Stimulated activated CD4-positive, alpha-beta T cell treated with anti-CD3 and anti-CD28 coated beads, TNF-alpha, amount 100 ng/mL, for 24 hours (primary cell): ENCODE measurements at places on chromosomes 3 and 15.

DNA sequence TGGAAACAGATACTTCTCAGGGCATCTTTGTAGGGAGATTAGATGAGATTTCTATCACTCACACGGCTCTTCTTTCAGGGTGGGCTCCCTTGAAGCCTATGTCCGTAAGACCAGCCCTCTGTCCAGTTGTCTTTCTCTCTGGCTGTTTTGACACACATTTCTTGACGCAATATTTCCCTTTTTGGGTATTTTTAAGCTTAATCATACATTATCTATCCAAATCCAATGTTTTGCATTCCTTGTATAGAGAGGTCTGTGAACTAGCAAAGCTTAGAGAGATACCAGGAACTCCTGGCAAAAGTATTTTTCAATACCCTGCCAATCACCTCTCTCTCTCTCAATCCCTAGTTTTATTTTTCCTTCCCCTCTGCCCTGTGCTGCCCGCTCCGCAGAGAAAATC lies 79.3 kb downstream of the EOMES start:
- DNase-seq = no peak

DNA sequence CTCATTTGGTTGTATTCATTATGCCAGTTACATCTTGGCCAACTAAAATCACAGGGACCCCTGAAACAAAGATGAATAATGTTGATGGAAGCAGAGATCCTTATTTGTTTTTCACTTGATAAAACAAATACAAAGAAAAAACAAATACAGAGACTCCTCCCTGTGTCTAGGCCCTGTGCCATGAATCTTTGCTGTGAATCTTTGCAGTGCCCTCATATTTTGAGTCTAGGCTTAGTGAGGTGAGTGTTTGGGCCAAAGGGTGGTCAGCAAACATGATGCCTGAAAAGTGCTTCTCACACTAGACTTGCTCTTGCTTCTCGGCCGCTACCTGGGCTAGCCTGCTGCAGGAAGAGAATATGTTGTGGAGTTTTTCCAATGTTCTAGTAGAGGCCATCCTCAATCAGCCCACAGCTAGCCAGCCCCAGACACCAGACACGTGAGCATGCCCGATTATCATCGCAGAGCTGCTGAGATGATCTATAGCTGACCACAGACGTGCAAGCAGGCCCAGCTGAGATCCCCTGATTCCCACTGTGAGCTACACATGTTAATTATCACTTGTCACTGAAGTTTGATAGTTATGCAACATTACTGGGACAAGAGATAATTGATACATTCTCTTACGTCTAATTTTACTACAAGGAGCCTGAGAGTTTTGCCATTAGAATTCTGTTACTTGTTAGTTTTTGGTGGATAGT lies 191.4 kb downstream of the THRB start:
- DNase-seq = no peak

DNA sequence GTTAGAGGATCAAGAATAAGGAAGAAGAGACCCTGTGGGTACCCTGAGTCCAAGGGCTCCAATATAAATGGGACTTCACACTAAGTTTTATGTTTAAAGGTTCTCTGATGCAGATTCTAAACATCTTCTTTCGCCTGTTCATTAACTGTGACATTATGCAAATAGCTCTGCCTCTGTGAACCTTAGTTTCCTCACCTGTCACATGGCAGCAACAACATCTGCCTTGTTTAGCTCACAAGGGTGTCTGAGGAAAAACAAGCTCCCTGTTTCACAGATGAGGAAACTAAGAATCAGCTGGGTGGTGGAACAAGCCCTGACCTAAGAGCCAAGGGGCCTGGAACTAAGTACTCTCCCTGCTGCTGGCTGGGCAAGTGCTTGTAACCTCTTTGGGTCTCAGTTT lies 40.8 kb downstream of the GOLGA6L1 start:
- DNase-seq = no peak

- DNase-seq = no peak
Measured at GRCh38 chr3:134601539-134602439, 49.0 kb downstream of the KY start.

DNA sequence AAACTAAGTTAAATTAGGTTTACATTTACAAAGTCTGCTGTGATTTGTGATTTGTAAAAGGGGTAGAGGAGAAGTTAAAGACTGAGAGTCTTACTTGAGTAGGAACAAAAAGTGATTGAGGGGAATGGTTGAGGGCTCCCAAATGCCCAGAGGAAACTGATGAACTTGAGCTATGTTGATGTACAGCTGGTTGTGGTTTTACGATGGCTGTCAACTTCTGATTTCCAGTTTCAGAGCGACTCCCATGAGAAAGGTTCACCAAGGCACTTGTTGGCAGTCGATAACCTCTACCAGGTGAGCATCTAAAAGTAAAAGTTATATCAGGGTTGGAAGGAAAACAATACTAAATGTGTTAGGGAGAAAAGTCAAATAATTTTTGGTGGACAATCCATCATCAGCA lies 91.0 kb downstream of the XRN1 start:
- DNase-seq = no peak

GRCh38 chr3:167691366-167691765 lies 37.6 kb upstream of the WDR49 start:
- peak; percentile 3 for DNase-seq

GRCh38 chr15:39267685-39268084 lies 313.2 kb upstream of the THBS1 start:
- DNase-seq = no peak

DNA sequence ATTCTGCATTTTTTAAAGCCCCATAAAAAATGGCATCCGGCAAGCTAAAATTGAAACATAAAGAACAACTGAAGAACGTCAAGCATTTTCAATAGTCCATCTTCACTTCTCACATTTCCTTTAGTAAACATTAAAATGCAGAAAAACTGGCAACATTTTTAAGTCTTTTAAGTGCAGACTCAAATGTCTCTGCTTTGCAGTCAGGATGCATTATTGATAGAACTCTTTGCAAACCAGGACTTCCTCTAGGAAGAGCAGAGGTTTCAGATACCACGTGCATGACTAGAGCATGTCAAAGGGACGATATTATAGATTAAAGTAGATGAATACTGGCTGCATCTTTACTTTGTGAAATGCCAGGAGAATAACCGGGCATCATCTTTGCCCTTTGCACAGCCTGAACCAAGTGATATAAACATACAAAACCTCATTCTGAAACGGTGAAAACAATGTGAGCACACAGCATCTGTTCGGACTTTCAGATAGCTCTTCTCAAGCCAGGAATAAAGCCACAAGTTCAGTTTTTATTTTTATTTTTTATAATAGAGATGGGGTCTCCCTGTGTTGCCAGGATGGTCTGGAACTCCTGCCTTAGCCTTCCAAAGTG lies 65.1 kb downstream of the LDHAL6B start:
- DNase-seq = no peak
